ENCODE measurements at places on chromosomes 7 and 10.

DNA sequence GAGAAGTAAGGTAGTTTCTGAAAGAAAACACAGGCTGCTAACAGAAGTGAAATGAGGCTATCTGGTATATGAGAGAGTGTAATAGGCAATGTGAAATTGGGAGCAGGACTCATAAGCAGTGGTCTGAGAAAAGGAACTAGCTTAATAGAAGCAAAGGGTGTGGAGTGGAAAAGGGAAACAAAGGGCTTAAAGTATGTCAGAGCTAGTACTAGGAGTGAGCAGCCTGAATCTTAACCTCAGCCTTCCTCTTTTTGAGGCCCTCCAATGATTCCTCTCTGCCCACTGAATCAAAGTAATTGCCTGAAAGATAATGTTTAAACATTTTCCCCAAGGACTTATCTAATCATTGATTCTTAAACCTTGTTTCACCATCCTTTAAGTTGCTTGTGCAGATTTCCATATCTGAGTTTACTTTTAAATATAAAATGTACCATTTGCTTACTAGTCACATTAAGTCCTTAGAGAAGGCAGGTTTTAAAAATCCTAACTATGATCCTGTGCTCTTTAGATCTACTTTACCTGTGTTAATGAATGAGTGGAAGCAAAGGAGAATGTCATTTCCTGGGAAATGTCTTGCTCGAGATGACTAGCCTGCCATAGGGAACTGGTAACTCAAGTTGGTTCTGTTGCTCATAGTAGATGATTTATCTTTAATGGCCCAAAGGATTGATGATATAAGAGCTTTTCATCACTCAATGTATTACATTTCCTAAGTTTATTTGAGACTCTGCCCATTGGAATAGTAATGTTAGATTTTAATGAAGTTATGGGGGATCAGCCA is 155.0 kb downstream of the SKAP2 start:
- no peak for DNase-seq

GRCh38 chr10:11810313-11810766 is 12.8 kb upstream of the PROSER2 start:
- no peak for DNase-seq

DNA sequence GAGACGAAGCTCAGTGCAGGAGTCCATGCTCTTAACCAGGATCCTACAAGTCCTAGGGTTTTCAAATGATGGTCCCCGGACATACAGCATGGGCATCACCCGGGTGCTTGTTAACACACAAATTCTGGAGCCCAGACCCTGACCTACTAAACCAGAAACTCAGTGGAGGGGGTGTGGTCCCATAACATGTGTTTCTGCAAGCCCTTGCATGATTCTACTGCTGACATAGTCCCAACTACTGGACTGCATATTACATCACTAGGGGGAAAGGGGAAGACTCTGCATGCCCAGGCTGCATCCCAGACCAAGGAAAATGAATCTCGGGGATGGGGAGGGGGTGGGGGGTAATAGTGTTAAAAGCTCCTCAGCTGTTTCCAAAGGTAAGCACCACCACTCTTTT is 40.3 kb downstream of the GRB10 start:
- no peak for DNase-seq

DNA sequence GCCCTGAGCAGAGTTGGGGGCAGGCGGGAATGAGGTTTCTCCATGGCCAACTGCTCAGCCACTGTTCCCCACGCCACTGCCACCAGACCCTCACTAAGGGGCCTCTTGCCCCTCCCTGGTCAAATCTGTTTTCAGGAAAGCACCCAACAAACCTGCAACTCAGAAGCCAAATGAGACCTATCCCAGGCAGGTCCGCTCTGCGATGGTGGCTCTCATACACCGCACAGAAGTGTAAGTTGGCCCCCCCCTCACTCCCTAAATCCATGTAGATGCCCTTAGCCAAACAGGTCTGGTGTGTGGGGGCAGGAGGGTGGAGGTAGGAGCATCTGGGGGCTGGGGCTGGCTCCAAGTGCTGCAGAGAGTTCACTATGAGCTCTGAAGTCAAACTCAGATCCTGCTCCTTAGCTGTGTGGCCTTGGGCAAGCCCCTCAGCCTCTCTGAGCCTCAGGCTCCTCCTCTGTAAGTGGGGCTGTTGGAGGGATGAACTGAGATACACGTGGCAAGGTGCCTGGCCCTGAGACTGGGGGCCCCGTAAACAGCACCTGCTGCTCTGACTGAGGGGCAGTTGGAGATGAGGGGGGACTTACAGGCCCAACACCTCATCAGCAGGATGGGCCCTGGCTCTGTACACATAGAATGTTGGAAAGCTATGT is 1.1 kb downstream of the MMRN2 start:
- DNase-seq: peak; percentile 22

DNA sequence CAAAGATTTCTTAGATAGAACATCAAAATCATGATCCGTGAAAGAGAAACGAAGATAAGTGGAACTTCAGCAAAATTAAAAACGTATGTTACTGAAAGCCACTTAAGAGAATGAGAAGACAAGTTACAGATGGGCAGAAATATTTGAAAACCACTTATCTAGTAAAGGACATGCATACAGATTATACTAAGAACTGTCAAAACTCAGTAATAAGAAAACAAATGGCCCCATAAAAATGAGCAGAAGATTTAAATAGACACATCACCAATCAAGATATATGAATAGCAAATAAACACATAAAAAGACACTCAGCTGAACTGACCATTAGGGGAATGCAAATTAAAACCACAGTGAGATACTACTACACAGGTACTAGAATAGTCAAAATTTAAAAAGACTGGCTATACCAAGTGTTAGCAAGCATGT is 343.7 kb downstream of the PTEN start:
- no peak for DNase-seq
